ENCODE measurements at places on chromosomes 4 and X.
A peak's percentile ranks its signal among the peaks of the same experiment; 100 is the strongest.

- DNase-seq, result peak; percentile 87
These were observed 81.6 kb downstream of the ZFX start for GRCh38 chrX:24231131-24231540.

DNA sequence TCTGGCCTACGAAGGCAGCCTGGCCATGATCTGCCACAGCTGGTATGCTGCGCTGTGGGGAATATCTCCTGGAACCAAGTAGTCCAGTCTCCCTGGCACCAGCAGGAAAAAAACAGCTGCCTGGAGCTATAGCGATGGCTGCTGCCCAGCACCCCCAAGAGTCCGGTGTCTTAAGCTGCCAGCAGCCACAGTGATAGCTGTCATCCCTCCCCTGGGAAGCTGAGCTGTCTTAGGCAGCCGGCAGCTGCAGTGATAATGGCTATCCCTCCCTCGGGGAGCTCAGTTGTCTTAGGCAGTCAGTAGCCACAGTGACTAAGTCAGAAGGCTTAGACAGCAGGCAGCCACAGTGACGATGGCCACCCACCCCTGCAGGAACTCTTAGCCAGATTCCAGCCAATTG lies 205.1 kb downstream of the STPG2 start:
- no peak for DNase-seq

- no peak for DNase-seq
These were observed 133.6 kb upstream of the RASGEF1B start for GRCh38 chr4:81605271-81605670.

DNA sequence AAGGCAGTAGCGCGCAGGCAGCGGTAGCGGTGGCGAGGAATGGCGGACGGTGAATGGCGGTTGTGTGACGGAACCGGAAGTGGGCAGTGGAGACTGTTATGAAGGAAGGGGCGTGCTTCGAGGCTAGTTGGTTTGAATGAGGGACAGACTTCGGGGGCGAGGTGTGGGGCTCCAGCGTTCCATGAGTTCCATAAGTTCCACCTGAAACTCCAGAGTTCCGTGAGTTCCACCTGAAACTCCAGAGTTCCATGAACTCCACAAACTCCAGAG lies 70.2 kb downstream of the FAM47C start:
- DNase-seq, result no peak

DNA sequence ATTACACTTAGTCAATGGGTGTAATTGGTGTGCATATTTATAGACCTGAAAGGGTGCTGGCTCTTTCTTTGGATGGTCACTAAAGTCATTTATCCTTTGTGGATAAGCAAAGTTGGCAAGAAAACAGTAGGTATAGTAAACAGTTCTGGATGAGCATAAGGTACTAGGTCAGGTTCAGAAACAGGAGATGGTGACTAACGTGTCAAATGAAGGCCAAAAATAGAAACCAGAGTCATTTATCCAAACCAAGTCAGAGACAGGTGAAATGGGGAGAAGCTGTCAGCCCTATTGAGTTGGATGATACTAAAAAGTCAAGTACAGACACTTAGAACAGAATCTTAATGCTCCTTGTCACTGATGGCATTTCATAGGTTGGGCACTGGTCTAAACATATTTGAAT lies 313.1 kb downstream of the KLHL13 start:
- DNase-seq, result no peak

DNA sequence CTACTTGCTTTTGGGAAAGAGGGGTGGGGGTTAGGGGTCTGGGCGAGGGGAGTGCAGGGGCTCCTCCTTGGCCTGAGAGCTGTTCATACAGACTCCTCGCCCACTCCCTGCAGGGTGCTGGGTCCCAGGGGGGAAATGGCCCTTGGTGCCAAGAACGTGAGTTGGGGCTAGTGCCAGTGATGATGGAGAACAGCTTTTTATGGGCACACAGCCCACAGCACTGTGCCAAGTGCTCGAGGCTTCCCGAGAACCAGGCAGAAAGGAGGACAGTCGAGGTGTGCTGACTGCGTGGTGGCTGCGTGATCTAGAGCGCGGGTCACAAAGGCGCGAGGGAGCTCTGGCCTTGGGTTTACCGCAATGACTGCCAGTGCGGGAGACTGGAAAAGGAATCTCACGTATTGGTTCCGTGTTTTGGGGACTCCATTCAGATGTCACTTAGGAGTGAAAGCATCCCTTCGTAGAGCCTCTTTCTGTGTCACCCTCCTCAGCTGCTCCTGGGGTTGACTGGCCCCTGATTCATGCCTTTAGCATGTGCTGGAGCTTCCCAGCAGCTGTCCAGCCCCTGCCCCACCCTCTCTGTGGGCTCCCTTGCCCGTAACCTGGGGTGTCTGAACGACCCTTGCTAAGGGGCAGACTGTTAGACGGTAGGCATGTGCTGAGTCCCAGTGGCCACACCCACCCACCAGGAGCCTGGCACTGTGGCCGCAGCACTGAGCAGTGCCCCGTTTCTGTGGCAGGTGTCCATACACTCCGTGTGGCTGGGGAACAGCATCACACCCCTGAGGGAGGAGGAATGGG lies 20.9 kb upstream of the MSANTD1 start:
- peak; percentile 9 for DNase-seq

GRCh38 chr4:80182237-80182866 lies 15.0 kb upstream of the PRDM8 start:
- DNase-seq, result no peak

GRCh38 chrX:82370978-82371646 lies 1137.0 kb upstream of the POU3F4 start:
- DNase-seq, result no peak

DNA sequence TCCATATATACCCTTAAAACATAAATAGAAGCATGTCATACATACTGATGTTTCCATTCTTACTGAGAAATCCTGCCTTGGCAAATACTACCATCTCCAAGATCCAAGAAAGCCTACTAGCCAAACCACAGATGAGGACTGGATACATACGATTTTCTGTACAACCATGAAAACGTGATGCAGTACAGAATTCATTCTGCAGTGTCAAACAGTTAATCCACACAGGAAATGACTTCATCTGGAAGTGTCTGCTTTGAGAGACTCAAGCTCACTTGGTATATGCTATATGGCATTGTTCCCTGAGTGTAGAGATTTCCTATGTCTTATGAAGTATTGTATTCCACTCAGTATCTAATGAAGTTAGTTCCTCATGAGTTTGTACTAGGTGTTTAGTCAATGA lies 94.3 kb downstream of the CT47B1 start:
- DNase-seq, result peak; percentile 63

DNA sequence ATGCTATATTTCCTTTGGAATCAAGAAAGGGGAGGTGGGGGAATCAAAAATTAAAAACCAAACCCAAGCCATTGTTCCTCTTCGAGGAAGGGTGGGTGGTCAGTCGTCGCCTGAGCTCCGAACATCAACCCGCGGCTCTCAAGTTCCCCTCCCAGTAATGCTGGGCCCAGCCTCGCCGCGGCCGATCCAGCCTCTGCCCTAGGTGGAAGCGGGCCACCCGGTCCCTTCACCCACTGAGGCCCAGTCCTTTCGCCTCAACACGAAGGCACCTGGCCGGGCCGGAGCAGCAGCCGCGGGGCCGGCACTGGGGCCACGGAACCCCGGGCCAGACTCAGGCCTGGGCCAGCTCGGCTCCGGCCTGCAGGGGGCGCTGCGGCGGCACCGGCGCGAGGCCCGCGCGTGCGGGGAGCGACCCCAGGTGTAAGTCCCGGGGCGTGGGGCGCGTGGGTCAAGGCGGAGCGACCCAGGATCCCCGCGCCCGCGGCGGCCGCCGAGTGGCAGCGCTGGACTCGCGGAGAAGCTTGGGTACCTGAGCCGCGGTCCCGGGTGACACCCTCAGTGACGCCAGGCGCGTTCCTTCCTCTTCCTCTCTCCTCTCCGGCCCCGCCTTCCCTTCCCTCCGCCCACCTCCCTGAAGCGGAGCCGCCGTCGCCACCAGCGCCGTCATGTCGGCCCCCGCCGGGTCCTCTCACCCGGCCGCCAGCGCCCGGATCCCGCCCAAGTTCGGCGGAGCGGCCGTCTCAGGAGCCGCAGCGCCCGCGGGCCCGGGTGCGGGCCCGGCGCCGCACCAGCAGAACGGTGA lies at the start of gene SEC24B:
Gene SEC24B, plus strand, starts transcription at position 611 of the 802 bp plus-strand sequence. Its CDS starts 55 bp downstream, at position 666.
- peak; percentile 77 for DNase-seq

Measured in fibroblast of lung (primary cell).